ENCODE measurements at places on chromosomes 12 and 14. TPM values are rescaled to one million over a fixed set of nuclear protein-coding genes. Genes with fewer than 3 reads are reported as not detected.

Gene HNRNPA1
- total RNA-seq, result 603 TPM

Gene CLEC7A
- total RNA-seq, result not detected

Gene MYH6
- not detected for total RNA-seq

Gene LUM
- 209 TPM for total RNA-seq
